ENCODE measurements at places on chromosomes 12 and 14.
A peak's percentile ranks its signal among the peaks of the same experiment; 100 is the strongest.

DNA sequence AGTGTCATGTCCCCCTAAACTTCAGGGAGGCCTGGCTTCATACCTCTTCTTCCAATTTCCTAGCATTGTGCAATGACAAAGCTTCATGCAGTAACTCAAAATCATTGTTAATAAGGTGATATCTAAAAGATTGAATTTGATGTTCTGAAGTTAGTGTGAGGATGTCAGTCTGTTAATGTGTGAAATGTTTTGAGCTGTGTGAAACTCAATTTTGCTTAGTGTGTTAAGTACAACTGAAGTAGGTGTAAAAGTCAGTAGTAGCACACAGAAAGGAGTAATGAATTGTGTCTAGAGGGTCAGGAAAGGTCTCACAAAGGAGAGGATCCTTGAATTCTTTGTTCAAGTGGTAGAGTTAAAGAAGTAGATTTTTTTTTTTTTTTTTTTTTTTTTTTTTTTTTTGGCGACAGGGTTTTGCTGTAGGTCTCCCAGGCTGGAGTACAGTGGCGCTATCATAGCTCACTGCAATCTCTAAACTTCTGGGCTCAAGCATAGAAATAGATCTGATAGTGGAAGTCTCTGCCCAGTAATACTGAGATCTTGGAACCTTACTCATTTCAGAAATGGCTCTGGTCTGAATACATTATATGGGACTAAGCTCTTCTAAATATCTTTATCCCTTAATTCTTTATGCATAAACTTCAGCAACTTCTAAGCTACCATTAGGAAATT is 63.9 kb downstream of the FUT8 start:
- DNase-seq: no peak

- no peak for DNase-seq
These were observed 647.0 kb upstream of the MGAT4C start for GRCh38 chr12:86903159-86903558.

DNA sequence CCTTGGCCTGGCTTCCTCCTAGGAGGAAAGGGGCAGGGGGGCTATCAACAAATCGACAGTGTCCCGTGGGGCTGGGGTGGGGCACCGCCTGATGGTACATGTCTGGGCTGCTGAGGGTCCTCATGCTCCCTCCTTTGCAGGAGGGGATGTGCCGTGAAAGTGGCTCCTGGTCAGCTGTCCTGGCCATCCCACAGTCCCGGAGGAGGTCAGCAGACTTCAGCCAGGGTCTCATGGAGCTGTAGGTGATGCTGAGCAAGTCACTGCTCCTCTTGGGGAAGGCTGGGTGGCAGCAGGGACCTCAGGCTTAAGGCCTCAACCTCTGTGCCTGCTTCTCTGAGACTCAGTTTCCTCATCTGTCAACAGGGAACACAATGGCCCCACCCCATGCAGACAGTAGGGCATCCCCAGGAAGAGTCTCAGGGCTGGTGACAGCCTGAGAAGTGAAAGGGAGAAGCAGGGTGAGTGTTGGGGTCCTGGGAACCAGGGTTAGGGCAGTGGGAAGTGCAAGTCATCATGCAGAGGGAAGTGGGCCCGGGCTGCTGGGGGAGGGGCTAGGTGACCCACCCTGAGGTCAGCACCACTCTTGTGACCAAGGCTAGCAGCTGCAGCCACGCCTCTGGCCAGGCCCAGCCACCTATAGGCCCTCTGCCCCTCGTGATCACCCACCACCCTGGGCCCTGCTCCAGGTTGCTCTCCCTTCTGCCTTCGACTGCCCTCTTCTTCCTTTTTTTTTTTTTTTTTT is 4.4 kb upstream of the TNFAIP2 start:
- DNase-seq: no peak

DNA sequence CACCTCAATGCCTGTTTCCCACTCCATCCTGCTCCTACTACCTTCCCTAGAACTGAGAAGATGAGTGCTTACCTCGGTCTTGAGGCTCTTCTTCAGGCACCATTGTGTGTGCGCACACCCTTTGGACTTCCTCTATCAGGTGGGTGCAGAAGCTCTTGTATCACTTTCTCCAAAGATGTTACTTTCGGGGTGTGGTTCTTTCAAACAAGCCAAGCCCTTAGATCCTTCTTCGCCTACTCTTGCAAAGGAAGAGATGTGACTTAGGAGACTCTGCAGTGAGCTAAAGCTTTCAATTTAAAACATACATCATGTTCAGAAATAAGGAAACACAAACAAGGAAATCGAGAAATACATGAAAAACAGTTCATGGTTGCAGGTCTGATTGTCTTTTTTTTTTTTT is at the start of gene CLEC4C:
Gene CLEC4C, minus strand, starts transcription at position 130 of the 400 bp plus-strand sequence. Its CDS starts 27 bp downstream, at position 103.
- DNase-seq: no peak

GRCh38 chr14:22505697-22506377 is 83.2 kb downstream of the DAD1 start:
- no peak for DNase-seq

DNA sequence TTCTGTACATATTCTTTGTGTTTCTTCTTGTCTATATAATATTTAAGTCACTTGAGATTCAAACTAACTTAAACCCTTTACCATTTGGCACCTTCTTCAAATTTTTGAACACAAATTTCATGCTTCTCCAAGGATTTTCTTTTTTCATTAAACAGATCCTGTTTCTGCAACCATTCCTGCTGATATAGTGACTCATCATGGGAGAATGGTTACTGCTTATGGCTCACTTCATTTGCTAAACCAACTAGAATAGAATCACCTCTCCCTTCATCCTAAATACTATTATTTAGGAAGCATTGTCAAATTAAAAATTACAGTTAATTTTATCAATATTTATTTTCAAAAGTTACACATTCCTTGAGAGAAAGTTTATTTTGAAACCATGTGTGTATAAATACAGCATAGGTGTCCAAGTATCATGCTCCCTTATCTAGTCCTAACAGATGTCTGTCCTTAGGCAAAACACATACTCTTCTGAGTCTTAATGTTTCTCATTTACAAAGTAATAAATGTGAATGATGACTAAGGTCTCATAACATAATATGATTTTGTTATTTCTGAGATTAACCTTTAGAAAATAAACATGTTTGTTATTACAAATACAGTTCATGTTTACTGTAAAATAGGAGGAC is 40.7 kb downstream of the PLCZ1 start:
- DNase-seq: no peak

GRCh38 chr12:76232013-76232412 is 116.2 kb downstream of the BBS10 start:
- no peak for DNase-seq

GRCh38 chr14:34081101-34081575 is 130.3 kb upstream of the EGLN3 start:
- DNase-seq: no peak

- DNase-seq: no peak
These were observed 2.6 kb downstream of the ETFRF1 start for GRCh38 chr12:25197608-25198007.

GRCh38 chr12:27548301-27549199 is 24.5 kb downstream of the PPFIBP1 start:
- no peak for DNase-seq

GRCh38 chr12:111248236-111249017 is 120.5 kb downstream of the PHETA1 start:
- DNase-seq: no peak

- DNase-seq: no peak
These were observed 4.4 kb downstream of the GPR84 start for GRCh38 chr12:54359762-54360351.

DNA sequence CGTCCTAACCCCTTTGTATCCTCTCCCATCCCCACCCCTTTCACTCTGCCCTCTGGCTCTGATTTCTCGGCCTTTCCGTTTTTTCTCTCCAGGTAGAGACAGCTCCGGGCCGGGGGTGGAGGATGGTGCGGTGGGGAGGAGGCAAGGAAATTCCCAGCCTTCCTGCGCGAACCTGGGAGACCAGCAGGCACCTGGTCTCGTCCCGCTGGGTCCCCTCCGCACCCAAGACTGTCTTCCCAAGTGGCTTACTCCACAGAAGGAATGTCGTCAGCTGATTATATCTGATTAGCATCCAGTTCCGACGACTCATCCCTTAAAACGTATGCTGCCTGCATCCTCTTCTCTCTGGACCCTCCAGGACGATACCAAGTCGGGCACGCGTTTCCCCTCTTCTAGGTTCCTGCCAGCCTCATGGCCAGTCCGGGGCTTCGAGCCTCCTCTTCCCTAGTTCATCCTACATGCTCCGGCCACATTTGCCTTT is 42.2 kb upstream of the CAPRIN2 start:
- no peak for DNase-seq

DNA sequence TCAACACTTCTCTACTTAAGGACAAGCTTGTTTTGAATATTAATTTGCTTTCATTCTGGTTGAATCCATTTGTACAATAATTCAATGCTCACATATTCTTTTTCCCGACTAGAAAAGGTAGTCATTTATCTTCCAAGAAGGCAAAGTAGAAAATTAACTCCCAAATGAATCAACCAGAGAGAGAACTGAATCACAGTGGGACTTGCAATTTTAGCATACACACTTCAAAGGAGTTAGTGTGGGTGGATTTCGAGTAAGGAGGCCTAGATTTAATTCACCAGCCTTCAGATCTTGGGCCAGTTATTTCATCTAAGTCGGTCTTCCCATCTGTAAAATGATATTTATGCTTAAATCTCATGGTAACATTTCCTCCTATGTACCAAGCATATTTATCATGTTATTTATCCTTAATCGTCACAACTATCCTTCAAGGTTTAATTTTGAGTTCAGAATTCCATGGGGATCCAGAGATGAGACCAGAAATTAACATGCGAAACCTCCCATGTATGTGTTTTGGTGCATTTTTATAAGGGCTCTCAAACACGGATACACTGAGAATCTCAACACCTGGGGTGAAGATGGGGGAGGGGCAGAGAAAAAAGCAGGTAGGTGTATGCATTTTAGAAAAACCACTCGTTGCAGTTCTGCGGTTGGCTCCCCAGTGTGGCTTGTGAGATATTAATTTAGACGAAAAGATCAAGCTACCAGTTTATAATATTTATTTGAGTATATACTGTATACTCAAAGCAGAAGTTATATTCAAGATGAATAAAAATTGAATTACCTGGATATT is 38.9 kb upstream of the IL22 start:
- DNase-seq: no peak

GRCh38 chr12:127230843-127231260 is 1036.1 kb upstream of the TMEM132C start:
- DNase-seq: no peak

DNA sequence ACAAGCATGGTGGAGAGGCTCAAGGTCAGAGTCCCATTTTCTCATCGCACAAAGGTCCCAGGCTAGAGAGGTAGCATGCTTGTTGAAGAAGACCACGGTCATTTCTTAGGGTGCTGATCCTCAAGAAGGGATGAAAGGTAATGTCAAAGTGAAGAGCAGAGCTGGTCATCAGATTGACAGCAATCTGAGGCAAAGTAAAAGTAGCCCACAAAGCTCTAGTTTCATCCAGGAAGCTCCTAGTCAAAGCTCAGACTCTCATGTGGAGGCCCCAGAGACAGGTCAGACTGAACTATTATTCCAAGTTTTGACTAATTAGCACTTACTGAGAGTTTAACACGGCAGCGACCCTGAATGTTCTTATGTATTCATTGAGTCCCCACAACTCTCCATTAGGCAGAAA is 270.6 kb downstream of the RPS29 start:
- DNase-seq: no peak

- DNase-seq: no peak
These were observed 95.1 kb downstream of the CAND1 start for GRCh38 chr12:67364228-67364627.

GRCh38 chr14:22252686-22253085 is 336.3 kb downstream of the DAD1 start:
- no peak for DNase-seq

DNA sequence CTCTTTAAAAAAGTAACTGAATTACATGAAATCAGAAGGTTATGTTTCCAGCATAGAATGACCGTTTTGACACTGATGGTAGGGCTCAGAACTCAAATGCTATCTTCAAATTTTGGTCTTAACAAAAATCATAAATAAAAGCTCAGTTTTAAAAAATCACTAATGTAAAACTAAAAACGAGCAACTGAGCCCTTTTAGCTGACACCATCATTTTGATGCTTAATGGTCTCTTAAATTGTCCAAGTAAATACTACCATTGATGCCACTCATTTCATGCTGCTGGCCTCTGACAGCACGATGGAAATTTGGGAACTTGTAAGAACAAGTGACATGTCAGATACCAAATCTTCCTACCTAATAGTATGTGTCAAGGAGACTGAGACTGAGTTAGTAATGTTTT is 205.0 kb downstream of the AKAP6 start:
- no peak for DNase-seq

DNA sequence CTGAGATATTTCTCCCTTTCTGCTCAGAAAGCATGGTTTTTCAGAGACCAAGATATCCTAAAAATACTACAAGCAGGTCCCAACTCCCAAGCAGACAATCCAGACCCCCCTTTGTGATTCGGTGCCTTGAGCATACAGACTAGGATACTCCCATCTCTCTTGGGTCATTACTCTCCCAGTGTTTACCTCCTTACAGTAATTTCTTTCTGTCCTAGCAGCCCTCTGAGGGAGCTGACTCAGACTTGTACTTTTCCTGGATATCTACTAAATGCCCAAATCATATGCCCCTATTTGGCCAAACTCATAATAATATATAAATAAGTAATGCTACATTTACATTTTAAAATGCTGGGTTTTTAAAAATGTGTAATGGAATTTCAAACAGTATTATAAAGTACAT is 355.6 kb downstream of the LRIG3 start:
- DNase-seq: no peak

GRCh38 chr12:7219599-7220243 is 30.2 kb downstream of the PEX5 start:
- peak; percentile 52 for DNase-seq

- no peak for DNase-seq
These were observed 237.0 kb downstream of the KIF21A start for GRCh38 chr12:39205969-39206368.

- DNase-seq: no peak
These were observed 257.5 kb upstream of the HMGA2 start for GRCh38 chr12:65566751-65567150.

- no peak for DNase-seq
These were observed 209.4 kb downstream of the LRIG3 start for GRCh38 chr12:58710901-58711300.

DNA sequence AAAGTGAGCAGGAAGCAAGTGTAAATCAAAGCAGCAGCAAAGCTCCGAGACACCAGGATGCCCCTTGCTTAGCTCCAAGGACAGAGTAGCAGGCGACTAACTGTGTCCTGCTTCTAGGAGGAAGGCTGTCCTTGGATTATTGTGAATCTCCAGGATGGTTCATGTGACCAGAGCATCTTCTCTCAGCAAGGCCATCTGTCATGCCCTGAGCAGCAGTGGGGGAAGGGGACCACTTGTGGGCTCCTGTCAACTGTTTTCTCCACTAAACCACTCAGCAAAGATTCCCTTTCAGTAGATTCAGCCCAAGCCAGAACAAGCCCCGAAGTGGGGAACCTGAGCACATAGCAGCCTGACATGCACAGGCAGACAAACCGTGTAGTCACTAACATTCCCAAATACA is 19.4 kb downstream of the MAP3K9 start:
- no peak for DNase-seq

DNA sequence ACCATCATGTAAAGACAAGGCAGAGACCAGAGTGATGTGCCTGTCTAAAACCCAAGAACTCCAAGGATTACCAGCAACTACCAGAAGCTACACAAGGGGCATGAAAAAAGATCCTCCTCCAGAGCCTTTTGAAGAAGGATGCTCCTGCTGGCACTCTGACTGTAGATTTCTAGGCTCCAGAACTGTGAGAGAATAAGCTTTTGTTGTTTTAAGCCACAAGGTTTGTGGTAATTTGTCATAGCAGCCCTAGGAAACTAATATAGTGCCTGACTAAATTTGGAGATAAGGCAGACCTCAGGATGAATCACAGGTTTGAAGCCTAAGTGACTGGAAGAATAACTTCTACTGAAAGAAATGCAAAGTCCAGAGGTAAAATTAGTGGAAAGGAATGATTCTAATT is 132.9 kb downstream of the CEP83 start:
- DNase-seq: no peak
